ENCODE measurements at places on chromosomes 3 and 15.
A peak's percentile ranks its signal among the peaks of the same experiment; 100 is the strongest.

GRCh38 chr15:25481208-25481859, 42.5 kb upstream of the UBE3A start:
- DNase-seq = no peak

GRCh38 chr3:69313251-69313650, 72.6 kb downstream of the FRMD4B start:
- DNase-seq = no peak

DNA sequence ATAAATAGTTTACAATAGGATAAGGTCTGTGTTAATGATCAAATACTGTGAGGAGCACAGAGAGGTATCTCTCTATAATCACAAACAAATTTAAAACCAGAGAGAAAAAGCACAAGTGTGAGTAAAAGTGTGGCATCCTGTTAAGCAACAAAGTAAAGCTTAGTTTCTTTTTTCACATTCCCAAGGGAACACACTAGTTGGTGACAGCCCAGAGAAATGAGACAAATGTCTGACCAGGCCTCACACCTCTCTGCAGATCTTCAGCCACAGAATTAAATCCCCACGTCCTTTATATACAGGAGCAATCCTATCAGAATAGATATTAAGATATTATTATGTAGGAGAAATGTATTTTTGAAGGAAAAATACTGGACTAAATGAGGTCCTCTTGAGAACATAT, 2.7 kb downstream of the FBN1 start:
- DNase-seq = no peak

- DNase-seq = peak; percentile 78
Observed at GRCh38 chr3:59573911-59574310, 524.1 kb upstream of the CFAP20DC start.

- DNase-seq = no peak
Observed at GRCh38 chr3:138113326-138113725, 2.1 kb downstream of the DZIP1L start.

Measured in AG09319 (cell line).